Kidney (tissue), 22 donors: ENCODE measurements at places on chromosomes 7 and 10. TPM values are rescaled to one million over a fixed set of nuclear protein-coding genes. Genes with fewer than 3 reads are reported as not detected.

DNA sequence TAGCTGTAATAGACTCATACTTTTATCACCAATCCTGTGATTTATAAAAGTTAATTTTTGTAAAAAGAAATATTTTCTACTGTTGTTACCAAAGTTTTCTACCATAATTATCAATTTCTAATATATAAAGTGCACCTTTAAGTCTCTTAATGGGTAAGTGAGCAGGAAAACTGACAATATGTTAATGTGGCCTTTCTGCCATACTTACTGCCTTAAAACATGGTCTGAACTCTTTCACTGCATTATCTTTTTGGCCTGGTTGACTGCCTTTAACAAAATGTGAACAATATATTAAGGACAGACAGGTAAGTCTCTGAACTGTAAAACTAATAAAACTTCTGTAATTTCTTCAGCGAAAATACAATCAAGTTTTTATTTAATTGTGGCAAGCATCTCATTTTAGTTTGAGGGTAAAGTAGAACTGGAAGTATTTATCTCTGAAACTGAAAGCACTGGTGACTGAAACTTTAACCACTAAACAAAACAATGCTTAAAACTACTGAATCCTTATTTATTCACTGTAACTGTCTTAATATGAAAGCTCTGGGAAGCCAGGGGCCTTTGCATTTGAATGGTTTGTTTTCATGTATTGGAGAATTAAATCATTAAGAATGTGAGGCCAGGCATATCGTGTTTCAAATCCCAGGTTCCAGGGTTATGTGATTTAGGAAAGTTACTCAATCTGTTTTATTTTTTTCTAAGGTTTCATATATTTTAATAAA, 948.8 kb upstream of the POT1 start:
- H3K27ac ChIP-seq: no peak overlapping the region
- H3K36me3 ChIP-seq: no peaks in the 10 kb centered on the region
- no peaks in the 10 kb centered on the region for H3K27me3 ChIP-seq
- no peaks in the 10 kb centered on the region for H3K4me1 ChIP-seq
- H3K4me3 ChIP-seq: no peak overlapping the region

Gene GHRHR
- total RNA-seq: not detected

Gene AHR
- total RNA-seq: 101 TPM

DNA sequence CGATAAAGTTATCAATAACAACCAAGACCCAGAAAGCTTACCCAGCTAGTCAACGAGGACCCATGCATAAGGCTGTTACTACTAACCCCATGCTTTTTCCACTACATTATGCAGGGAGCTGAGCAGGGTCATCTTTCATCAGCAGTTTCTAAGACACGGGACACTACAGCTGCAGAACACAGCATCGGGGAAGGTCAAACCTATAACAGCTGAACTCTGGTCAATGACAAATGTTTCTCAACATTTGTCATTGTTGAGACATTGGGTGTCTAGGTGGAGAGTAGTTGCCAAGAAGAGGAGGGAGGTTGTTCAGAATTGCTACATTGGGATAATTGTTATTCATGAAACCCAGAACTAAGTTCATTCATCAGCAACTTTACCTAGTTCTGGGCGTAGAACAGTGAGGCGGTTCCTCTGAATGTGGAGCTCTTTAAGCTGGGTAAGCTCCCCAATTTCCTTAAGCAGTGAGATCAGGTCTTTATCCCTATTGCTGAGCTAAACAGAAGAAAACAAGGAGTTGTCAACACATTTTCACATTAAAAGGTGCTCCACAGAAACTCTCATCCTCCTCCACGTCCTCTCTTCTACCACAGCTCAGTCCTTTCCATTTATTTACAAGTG, 105.6 kb downstream of the ZNF22 start:
- no peak overlapping the region for H3K27ac ChIP-seq
- no peak for DNase-seq
- H3K36me3 ChIP-seq: no peaks in the 10 kb centered on the region
- no peak overlapping the region for H3K4me3 ChIP-seq
- no peaks in the 10 kb centered on the region for H3K4me1 ChIP-seq

- peaks cover 3% of the 10 kb centered on the region for H3K4me1 ChIP-seq
- H3K27me3 ChIP-seq: no peaks in the 10 kb centered on the region
- no peak for DNase-seq
- H3K36me3 ChIP-seq: no peaks in the 10 kb centered on the region
- H3K27ac ChIP-seq: no peak overlapping the region
- no peak overlapping the region for H3K4me3 ChIP-seq
Observed at GRCh38 chr10:12077580-12078180, 8.9 kb downstream of the DHTKD1 start.

- no peaks in the 10 kb centered on the region for H3K4me1 ChIP-seq
- no peak overlapping the region for H3K27ac ChIP-seq
- no peaks in the 10 kb centered on the region for H3K27me3 ChIP-seq
- H3K4me3 ChIP-seq: no peak overlapping the region
Observed at GRCh38 chr7:84058311-84059076, 136.1 kb downstream of the SEMA3A start.

Gene CALML3
- not detected for total RNA-seq

Gene MBL2
- not detected for total RNA-seq

GRCh38 chr10:90777621-90778020, 80.2 kb downstream of the HTR7 start:
- H3K36me3 ChIP-seq: no peaks in the 10 kb centered on the region
- H3K27me3 ChIP-seq: no peaks in the 10 kb centered on the region
- no peak overlapping the region for H3K27ac ChIP-seq
- no peak for DNase-seq

GRCh38 chr7:95476904-95477594, 8.7 kb upstream of the ASB4 start:
- no peaks in the 10 kb centered on the region for H3K27me3 ChIP-seq
- H3K27ac ChIP-seq: no peak overlapping the region
- DNase-seq: peak; percentile 71
- peaks cover 8% of the 10 kb centered on the region for H3K4me1 ChIP-seq
- no peak overlapping the region for H3K4me3 ChIP-seq

DNA sequence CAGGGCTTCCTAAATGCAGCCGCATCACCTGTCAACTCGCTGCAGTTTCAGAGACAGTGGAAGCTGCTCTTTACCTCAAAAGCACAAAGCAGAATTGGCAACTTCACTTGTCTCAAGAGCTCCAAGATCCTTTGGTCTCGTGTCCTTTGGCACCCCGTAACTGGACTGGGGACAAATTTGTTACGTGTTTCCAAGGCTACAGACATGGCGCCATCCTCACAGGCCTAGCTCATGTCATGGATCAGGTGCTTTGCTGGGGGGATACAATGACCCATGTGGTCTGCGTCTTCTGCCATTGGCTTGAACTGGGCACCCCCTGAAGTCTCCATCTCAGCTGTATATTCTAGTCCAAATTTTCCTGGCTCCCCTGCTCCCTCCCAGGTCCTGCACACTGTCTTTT, 48.6 kb downstream of the CHST3 start:
- no peak overlapping the region for H3K4me3 ChIP-seq
- H3K27ac ChIP-seq: no peak overlapping the region
- H3K36me3 ChIP-seq: no peaks in the 10 kb centered on the region
- DNase-seq: no peak
- H3K4me1 ChIP-seq: peaks cover 20% of the 10 kb centered on the region

- peaks cover 28% of the 10 kb centered on the region for H3K27me3 ChIP-seq
- H3K4me3 ChIP-seq: peak within 1 kb of the TSS; percentile 44
- peak; percentile 42 for DNase-seq
Observed at GRCh38 chr7:90320801-90321494, at the start of gene FAM237B. Gene FAM237B (minus strand): TSS chr7:90321304. CDS start chr7:90319748, 1,556 bp downstream.

Gene NME8
- 0.44 TPM for total RNA-seq

DNA sequence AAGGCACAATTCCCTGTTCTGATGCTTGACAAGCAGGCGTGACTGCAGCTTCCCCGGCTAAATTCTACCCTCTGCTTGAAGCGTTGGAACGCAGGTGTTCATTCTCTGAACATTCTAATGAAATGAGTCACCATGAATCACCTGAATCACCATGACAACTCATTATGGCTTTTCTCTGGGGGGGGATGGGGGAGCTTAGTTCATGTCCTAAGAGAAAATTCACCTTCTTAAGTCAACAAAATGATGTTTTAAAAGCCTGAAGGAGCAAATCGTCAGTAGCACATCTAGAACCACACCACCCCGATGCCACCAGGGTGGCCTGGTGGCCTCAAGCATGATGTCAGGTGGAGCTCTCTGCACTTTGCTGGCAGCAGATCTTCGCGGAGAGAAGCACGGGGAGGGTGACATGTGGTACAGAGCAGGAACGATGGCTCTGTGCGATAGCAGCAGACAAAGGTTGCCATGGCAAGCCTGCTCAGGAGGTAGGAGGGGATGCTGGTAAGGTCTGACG, 33.7 kb downstream of the DDC start:
- no peaks in the 10 kb centered on the region for H3K27me3 ChIP-seq
- DNase-seq: no peak
- H3K4me3 ChIP-seq: no peak overlapping the region
- peaks cover 4% of the 10 kb centered on the region for H3K4me1 ChIP-seq
- no peak overlapping the region for H3K27ac ChIP-seq
- H3K36me3 ChIP-seq: peaks cover 19% of the 10 kb centered on the region

GRCh38 chr7:17690030-17690429, 250.3 kb downstream of the SNX13 start:
- H3K27me3 ChIP-seq: no peaks in the 10 kb centered on the region
- no peak for DNase-seq
- no peaks in the 10 kb centered on the region for H3K36me3 ChIP-seq
- H3K4me1 ChIP-seq: no peaks in the 10 kb centered on the region

DNA sequence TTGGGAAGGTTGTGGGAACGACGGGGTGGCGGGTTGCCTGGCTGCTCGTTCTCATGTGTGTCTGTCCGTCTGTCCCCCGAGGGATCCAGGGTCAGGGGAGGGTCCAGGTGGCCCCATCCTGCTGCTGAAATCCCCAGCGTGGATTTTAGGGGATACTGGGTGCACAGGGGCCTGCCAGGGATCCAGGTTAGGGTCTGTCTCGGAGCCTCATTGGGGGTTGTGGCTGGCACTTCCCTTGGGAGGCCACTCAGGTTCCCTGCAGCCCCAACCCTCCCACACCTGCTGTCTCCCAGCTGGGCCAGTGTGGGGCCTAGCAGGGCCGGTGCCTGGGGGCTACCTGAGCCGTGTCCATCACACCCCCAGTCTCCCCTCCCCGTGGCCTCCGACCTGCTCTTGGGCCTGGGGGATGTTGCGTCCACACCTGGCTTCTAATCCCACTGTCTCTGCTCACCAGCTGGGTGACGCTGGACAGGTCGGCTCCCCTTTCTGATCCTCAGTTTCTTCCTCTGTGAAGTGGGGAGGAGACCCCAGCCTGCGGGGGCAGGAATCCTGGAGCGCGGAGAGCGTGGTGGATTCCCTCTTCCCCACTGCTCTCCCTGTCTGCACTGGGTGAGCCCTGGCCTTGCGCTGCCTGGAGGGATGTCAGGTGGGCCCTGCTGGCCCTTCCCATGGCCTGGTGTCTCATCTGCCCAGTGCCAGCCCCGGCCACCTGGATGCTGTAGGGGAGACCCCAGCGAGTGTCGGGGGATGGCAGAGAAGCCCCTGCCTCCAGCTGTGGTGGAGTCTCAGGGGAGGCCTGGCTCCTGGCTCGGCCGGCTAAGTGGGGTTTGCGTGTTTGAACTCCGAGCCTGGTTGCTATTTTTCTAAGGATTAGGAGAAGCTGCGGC, 81.6 kb downstream of the UNCX start:
- H3K27me3 ChIP-seq: no peaks in the 10 kb centered on the region
- H3K36me3 ChIP-seq: no peaks in the 10 kb centered on the region
- no peak overlapping the region for H3K27ac ChIP-seq
- no peak for DNase-seq

DNA sequence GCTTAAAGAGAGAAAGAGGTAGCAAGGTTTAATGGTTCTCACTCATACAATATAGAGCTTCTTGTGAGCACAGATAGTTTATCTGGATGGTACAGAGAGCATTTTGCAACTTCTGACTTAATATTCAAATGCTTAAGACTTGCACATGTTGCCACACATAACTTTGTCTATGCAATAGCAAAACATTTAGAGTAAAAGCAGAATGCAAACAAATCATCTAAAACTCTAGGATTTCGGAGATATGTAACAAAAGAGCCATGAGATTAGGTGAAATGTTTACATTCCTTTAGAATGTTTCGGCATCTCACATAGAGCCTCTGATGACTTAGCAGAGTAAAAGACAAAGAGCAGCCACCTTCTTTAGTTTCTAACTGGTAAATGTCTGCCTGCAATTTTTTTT, 717.1 kb upstream of the LRRN3 start:
- H3K36me3 ChIP-seq: no peaks in the 10 kb centered on the region
- H3K27ac ChIP-seq: no peak overlapping the region
- H3K27me3 ChIP-seq: no peaks in the 10 kb centered on the region
- no peak overlapping the region for H3K4me3 ChIP-seq
- H3K4me1 ChIP-seq: no peaks in the 10 kb centered on the region

- H3K4me3 ChIP-seq: no peak overlapping the region
- H3K27ac ChIP-seq: no peak overlapping the region
- DNase-seq: no peak
Observed at GRCh38 chr10:299969-300368, 164.7 kb downstream of the ZMYND11 start.

DNA sequence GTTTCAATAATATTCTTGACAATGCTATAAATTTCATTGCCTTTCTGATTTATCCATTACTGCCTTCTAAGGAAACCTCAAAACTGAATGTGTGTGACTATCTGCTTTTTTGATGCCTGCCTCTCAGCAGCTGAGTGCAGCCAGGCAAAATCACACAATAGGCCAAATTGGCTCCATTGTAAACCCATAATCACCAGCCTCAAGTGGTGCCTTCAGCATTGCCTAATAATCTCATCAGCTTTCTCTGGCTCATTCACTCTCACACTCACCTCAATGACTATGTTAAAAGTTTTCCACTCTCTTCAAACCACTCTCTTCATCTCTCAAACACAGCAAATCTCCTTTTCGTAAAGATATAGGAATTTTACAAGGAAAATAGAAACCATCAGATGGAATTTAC, 182.5 kb upstream of the COL1A2 start:
- H3K27ac ChIP-seq: no peak overlapping the region
- H3K27me3 ChIP-seq: no peaks in the 10 kb centered on the region
- no peaks in the 10 kb centered on the region for H3K36me3 ChIP-seq
- no peaks in the 10 kb centered on the region for H3K4me1 ChIP-seq

Gene CEP55
- 0.88 TPM for total RNA-seq

DNA sequence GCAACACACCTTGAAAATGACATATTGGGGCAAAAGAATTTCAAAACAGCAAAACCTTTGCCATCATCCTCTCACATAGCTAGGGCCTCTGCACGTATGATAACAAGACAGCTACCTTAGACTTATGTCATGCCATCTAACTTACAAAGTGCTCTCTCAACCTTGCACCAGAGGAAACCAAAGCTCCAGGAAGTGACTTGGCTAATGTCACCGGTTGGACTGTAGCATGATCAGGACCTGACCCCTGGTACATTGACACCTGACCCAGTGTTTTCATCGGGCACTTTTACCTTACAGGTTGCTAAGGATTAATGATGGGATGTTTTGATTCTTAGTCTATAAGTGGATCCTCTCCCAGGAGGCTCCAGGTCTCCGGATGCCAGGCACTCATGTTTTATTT, 529.8 kb upstream of the GALNT17 start:
- no peak for DNase-seq
- H3K27me3 ChIP-seq: no peaks in the 10 kb centered on the region
- H3K27ac ChIP-seq: no peak overlapping the region
- H3K36me3 ChIP-seq: no peaks in the 10 kb centered on the region
- no peak overlapping the region for H3K4me3 ChIP-seq

- H3K27ac ChIP-seq: no peak overlapping the region
- no peaks in the 10 kb centered on the region for H3K36me3 ChIP-seq
- no peak for DNase-seq
- peaks cover 3% of the 10 kb centered on the region for H3K27me3 ChIP-seq
- no peak overlapping the region for H3K4me3 ChIP-seq
Observed at GRCh38 chr7:151175793-151176311, 8.4 kb upstream of the GBX1 start.
